Fibroblast of the conjunctiva (primary cell): ENCODE measurements at places on chromosomes 12 and 14.

GRCh38 chr14:99148861-99149610, 123.0 kb downstream of the BCL11B start:
- DNase-seq, result no peak

GRCh38 chr14:63510538-63510937, 32.6 kb downstream of the PPP2R5E start:
- no peak for DNase-seq

GRCh38 chr12:95262808-95263207, 45.2 kb downstream of the VEZT start:
- no peak for DNase-seq

DNA sequence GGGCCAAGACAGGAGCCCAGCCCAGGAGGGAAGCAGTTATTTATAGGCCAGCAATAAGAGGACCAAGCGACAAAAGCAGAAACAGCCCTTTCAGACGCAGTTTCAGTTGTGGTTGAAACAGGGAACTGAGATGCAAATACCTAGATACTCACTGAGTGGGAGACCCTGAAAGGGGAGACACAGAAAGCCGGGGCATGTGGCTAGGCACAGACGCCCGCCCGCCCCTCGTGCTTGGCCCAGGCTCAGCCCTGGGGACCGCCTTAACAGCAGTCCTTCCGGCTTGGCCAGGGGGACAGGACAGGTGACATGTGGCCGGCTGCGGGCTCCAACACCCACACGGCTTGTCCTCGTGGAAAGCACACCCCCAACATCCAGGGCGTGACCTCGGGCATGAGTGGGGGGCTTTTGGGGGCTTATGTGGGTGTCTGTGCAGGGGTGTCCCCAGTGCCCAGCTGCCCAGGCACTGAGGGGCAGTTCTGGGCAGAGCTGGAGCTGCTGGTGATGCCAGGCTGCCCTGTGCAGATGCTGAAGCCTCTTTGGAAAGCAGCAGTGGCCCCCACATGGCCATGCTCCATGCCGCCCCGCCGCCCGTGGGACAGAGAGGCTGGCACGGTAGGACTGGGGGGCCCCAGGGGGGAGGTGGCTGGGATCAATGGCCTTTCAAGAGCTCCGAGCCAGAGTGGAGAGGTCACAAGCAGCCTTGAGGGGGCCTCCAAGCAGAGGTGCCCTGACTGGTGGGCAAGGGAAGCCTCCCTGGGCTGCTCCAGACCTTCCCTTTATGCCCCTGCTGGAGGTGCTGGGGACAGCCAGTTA, 2.1 kb downstream of the PLD4 start:
- DNase-seq, result no peak

GRCh38 chr12:68440068-68440581, 108.0 kb upstream of the MDM1 start:
- no peak for DNase-seq

DNA sequence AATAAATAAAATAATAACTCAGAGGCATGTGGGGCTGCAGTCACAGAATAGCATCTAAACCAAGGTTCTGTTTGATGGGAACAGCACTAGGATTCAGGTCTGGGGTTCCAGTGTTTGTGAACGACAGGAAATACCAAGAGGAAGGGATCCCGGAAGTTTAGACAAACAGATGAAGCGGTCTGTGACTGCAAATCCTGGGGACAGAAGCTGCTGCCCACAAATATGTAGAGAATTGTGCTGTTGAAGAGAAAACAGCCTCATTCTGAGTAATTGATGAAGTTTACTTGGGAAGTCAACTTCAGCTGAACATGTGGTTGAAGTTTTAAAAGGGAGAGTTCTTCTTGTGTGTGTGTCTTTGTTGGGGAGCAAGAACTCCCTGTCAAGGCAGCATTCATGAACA, 98.4 kb upstream of the TBX5 start:
- DNase-seq, result no peak
